ENCODE measurements at places on chromosomes 4 and X. TPM values are rescaled to one million over a fixed set of nuclear protein-coding genes. Genes with fewer than 3 reads are reported as not detected.

Gene SMARCAD1
- 39.6 TPM for total RNA-seq

Gene FAM47A
- not detected for total RNA-seq

Gene F11
- total RNA-seq: not detected

Gene SSX4
- not detected for total RNA-seq

Gene FGFRL1
- total RNA-seq: 10.1 TPM

Gene RASGEF1B
- 1.1 TPM for total RNA-seq

Gene PABPC1L2A
- not detected for total RNA-seq

Gene PAGE3
- total RNA-seq: not detected

Gene ADH1C
- 0.44 TPM for total RNA-seq

Gene QRFPR
- not detected for total RNA-seq

Gene SLC2A9
- total RNA-seq: 1.4 TPM

Gene MAGEA2B
- total RNA-seq: not detected

Gene EOLA2
- 21.7 TPM for total RNA-seq

Gene FRAS1
- total RNA-seq: 1.3 TPM

Gene TRAM1L1
- total RNA-seq: 4.6 TPM

Gene RENBP
- total RNA-seq: 2.0 TPM

Gene HS3ST1
- under 0.01 TPM for total RNA-seq

Gene CT45A1
- total RNA-seq: not detected

Gene ADH1A
- not detected for total RNA-seq

Gene LGI2
- 0.12 TPM for total RNA-seq

Gene KLHL34
- under 0.01 TPM for total RNA-seq

Gene NELFA
- 12.7 TPM for total RNA-seq

Gene ATP5ME
- 154 TPM for total RNA-seq

Gene BST1
- total RNA-seq: 3.1 TPM

Gene AFM
- total RNA-seq: not detected

Gene SLC35A2
- 13.9 TPM for total RNA-seq

Gene SERTM2
- 1.9 TPM for total RNA-seq

Gene GRIA3
- 15.0 TPM for total RNA-seq

Gene NPNT
- total RNA-seq: 1.1 TPM

Gene TCEAL3
- total RNA-seq: 23.6 TPM

Gene SH2D1A
- total RNA-seq: not detected
